CD4-positive, alpha-beta T cell treated with Interleukin-15 for 4 hours (primary cell): ENCODE measurements at places on chromosomes 2 and 18.

GRCh38 chr2:216206821-216207220 is 97.7 kb downstream of the XRCC5 start:
- DNase-seq, result no peak

DNA sequence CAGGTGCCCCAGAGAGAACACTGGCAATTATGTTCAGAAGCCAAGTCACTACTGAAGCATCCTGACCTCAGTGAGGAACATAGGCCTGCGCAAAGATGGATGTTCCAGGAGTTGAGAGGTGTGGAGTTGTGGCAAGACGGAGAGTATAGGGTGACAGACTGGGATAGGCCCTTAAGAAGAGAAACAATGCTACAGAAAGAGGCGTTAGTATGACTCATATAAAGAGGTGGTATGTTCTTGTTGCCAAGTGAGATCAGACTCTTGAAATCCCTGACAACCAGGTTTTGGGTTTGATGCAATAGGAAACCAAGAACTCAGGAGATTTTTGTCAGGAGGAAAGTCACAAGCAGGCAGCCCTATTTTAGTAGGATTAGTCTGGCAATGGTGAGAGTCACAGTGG is 185.6 kb downstream of the RIT2 start:
- DNase-seq, result no peak

DNA sequence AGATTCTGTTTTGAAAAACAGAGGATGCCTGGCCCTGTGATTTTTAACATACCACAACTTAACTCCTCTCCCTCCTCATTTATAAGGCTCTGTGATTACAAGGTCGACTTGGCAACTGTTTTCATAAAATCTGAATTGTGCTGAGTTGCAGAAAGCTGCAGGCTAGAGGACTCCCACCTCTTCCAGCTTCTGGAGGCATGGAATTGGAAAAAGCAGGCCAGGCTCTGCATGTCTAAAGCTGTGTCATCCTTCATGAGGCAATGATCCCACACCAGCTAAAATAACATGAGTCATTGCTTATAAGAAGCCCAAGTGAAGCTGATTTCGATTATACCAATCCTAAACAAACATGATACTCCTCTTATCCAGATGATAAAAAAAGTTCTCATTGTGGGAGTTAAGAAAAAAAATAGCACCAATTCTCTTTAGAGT is 11.7 kb downstream of the ARHGAP28 start:
- no peak for DNase-seq

DNA sequence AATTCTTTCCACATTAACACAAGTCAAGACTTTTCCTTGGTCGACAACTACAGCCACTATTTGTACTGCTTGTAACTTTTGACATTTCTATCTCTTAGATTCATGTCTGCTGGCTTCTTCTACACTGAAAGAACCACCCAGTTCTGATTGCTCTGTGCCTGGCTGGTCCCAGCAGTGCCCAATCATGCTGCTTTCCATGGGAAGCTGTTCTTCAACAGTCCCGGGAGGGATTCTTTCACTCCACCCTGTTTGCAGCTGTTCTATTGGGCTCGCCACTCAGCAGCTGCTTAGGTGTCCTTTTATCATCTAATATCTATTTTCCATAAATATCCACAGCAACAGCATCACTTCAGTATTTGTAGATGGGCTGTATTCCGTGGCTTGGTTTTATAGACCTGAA is 471.1 kb upstream of the SMIM21 start:
- no peak for DNase-seq

- DNase-seq, result no peak
Measured at GRCh38 chr2:41871080-41871479, 176.7 kb upstream of the PKDCC start.
